ENCODE measurements at places on chromosomes 3 and 15. TPM values are rescaled to one million over a fixed set of nuclear protein-coding genes. Genes with fewer than 3 reads are reported as not detected.
A peak's percentile ranks its signal among the peaks of the same experiment; 100 is the strongest.

DNA sequence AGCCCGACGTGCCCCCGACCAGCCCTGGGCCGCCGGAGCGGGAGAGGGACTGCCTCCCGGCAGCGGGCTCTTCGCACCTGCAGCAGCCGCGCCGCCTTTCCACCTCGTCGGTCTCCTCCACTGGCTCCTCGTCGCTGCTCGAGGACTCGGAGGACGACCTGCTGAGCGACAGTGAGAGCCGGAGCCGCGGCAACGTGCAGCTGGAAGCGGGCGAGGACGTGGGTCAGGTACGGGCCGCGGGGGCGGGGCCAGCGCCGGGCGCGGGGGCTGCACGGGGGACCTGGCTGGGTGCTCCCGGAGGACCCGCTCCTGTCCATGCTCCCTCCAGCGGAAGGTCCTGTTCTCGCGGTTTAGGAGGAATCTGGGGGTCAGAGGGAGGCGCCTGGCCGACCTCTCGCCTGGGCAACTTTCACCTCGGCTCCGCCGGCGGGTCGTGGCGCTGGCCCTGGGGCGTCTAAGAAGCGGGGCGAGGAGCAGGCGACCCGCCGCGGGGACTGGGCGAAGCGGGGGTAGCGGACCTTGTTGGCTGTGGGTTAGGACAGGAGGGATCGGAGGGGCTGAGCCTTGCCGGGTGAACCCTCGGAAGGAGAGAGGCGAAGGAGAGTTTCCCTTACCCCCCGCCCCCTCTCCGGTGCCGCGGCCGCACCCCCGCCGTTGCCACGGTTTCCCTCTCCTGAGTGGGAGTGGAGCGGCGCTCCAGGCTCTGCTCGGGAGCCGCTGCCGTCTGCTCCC lies 682 bp downstream of the ITPKA start:
- H3K4me1 ChIP-seq: peaks cover 12% of the 10 kb centered on the region
- peak overlapping the region; percentile 34 for H3K4me3 ChIP-seq
- no peak overlapping the region for H3K27ac ChIP-seq
- DNase-seq: no peak

The SOX14 gene
- total RNA-seq: 0.21 TPM

The CLEC3B gene
- not detected for total RNA-seq

The KCNAB1 gene
- total RNA-seq: 2.4 TPM

All from H1 (cell line).